SK-N-MC (cell line): ENCODE measurements at places on chromosomes 3 and 15.

GRCh38 chr3:99532246-99532645 is 106.1 kb upstream of the COL8A1 start:
- DNase-seq: no peak

DNA sequence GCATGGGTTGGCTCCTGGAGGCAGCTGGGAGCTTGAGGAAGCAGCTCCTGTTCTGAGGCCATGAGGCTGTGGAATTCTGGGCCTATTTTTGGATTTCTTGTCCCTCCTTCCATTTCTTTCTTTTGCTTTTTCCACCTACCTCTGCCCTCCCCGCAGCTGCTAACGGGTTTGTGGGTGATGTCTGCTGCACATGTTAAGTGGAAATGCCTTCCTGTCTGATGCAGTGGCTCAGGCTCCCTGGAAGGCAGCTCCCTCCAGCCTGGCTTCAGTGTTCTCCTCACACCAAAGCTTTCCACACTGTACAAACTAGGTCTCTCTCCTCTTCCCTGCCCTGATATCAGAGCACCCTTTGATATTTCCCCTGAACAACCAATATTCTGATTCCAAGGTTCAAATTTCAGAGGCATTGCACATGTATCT is 33.8 kb upstream of the ESYT3 start:
- no peak for DNase-seq

GRCh38 chr3:140529558-140529957 is 148.3 kb upstream of the TRIM42 start:
- no peak for DNase-seq

- DNase-seq: no peak
Measured at GRCh38 chr3:11136116-11136515, 18.2 kb upstream of the HRH1 start.

DNA sequence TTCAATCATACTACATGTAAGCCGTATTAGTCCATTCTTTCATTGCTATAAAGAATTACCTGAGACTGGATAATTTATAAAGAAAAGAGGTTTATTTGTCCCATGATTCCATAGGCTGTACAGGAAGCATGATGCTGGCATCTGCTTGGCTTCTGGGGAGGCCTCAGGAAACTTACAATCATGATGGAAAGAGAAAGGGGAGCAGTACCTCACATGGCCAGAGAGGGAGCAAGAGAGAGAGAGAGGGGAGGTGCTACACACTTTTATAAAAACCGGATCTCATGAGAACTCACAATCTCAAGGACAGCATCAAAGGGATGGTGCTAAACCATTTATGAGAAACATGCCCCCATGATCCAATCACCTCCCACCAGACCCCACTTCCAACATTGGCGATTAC is 14.3 kb upstream of the CLASP2 start:
- DNase-seq: no peak

GRCh38 chr3:152175528-152175889 is 93.2 kb upstream of the MBNL1 start:
- no peak for DNase-seq

DNA sequence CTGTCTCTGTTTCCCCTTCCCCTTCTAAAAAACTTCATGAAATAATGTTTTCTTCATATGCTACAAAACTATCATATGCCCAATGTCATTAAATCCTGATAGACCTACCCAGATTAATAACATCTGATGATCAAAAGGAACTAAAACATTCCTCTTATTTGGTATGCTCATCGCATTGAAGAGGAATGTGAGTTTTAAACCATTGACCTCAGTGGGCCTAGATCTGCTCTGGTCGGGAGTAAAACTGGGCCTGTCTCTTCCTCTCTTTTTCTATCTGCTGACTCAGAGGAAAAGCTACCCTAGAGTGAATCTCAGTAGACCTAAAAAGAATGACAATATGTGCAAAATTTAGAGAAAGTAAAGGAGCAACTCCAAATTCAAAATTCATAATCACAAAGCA is 275.8 kb downstream of the SATB1 start:
- DNase-seq: no peak

DNA sequence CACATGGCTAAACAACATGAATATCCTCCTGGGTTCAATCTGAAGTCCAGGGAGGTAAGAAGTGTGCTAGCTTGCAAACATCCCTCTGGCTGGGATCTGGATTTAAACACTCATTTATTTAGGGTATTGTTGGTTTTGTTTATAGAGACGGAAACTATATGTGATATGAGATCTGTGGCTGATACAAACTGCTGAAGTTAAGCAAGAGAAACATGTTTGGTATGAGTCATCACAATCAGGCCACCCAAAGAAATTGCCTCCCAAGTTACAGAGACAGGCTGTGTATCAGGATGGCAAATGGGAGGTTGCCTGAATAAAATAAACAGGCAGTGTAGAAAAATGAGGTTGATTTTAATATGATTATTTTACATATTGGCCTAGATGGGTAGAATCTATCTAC is 562.1 kb downstream of the IGSF11 start:
- no peak for DNase-seq

DNA sequence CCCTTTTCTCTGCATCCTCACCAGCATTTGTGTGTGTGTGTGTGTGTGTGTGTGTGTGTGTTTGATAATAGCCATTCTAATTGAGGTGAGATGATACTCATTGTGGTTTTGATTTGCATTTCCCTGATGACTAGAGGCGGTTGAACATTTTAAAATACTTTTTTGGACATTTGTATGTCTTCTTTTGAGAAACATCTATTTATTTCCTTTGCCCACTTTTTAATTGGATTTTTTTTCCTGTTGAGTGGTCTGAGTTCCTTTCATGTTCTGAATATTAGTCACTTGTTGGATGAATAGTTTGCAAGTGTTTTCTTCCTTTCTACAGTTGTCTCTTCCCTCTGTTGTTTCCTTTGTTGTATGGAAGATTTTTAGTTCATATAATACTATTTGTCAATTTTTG is 54.3 kb upstream of the THSD4 start:
- no peak for DNase-seq

DNA sequence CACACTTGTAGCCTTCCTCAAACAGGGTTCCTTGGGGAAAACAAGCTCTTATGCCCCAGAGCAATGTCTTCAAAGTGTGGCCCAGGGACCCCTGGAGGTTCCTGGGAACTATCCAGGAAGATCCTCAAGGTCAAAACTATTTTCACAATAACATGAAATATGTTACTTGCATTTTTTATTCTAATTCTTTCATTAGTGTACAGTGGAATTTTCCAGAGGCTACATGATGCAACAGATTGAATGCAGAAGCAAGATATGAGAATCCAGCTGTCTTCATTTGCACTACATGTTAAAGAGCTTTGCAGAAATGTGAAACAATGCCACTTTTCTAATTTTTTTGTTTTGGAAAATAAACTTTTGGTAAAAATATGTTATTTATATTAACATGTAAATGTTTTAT is 190.9 kb downstream of the SLC9A9 start:
- DNase-seq: peak; percentile 85

DNA sequence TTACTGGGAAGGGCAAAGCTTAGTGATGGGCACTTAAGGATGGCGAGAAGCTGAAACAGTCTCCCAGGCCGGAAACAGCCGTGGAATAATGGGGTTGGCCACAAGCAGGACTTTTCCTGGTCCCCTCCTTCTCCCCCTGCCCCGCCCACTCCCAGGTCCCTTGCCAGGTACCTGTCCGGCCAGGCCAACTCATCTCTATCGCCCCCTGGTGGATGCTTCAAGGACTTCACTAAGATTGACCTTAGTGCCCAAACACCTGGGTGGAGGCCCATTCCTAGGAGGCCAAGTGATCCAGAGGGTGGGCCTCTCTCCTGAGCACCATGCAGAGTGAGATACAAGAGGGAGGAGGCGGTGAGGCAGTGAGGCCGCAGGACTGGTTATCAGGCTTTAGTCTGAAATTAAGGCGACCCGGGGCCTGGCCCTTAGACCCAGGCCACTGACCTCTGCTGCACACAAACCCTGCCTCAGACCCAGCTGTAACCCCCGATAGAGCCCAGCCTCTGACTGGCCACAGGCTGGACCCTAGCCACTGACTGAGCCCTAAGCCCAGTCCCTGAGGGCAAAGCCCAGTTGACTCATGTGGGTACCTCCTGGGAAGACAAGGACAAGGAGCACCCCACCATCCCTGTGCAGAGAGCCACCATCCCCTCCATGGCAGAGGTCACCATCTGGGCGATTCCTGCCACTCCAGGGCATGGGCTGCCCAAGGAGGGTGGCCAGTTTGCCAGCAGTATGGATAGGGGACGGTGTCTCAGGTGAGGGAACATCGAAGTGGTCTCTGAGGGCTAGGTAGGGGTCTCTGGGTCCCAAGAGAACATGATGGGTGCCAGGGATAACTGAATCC is 37.6 kb downstream of the VIPR1 start:
- DNase-seq: no peak

DNA sequence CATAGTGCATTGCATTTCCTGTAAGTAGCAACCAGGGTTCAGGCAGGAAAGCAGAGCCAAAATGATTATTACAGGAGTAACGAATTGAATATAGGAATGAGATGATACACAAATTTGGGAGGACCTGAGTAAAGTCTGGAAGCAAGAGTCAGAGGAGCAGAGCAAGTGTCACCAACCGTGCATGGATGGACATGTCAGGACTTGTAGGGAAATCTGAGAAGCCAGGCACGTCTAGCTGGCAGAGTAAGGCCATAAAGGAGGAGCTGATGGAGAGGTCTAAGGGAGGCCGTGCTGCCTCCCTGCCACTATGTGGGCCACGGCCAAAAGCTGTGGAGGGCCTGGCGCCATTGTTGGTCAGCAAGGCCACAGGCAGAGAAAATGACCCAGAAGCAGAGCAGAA is 22.4 kb downstream of the GJD2 start:
- no peak for DNase-seq

GRCh38 chr15:74907163-74907870 is 666 bp upstream of the FAM219B start:
- DNase-seq: no peak

- no peak for DNase-seq
Measured at GRCh38 chr3:191944835-191945234, 483.9 kb downstream of the PYDC2 start.

DNA sequence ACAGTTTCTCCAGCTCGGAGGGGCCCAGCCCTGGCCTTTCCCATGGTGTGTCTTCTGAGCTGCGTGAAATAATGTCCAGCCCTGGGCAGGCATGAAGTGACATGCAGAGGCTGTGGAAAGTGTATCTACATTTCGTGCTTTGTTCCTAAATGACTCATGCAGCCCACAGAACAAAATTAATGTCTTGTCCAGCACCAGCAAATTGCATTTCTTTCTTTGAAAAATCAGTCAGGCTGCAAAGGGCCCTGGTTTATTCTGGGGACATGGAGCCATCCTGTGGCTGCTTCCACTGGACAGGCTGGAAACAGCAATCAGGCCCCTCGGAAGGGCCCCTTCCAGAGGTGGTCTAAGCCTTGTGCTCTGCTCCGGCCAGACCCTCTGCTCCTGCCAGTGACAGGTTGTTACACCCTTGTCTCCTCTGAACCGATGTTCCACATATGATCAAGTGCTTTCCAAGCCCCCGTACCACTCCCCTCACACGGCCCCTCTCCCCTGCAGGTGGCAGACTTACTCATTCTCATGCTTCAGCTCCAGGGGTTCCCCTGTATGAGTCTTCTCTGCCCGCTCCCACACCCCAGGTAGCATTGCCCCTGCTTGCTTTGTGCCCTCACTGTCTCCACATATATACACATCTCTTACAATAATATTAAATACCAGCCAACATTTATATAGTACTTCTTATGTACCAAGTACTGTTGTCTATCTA is 33.7 kb downstream of the CRYGS start:
- no peak for DNase-seq

DNA sequence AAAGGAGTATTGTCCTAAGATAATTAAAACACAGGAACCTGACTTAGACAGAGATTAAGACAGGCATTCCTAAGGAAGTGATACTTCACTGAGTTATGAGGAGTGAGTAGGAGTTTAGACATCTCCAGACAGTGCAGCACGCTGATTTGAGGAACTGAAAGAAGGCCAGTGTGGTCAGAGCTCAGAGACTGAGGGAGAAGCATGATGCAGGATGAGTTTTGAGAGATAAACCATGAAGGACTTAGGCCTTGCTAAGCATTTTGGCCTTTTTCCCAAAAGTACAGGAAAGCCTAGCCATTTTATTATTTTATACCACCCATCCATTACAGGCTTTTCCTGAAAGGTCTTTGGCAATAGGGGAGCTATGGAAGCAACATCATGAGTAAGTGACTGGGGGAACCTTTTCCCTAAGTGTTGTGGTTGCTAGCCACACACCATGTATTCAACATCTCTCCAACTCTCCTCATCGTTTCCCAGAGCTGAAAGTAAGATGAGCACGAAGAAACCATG is 375.6 kb upstream of the TPRG1 start:
- no peak for DNase-seq

- DNase-seq: no peak
Measured at GRCh38 chr3:41102750-41103149, 96.6 kb upstream of the CTNNB1 start.

DNA sequence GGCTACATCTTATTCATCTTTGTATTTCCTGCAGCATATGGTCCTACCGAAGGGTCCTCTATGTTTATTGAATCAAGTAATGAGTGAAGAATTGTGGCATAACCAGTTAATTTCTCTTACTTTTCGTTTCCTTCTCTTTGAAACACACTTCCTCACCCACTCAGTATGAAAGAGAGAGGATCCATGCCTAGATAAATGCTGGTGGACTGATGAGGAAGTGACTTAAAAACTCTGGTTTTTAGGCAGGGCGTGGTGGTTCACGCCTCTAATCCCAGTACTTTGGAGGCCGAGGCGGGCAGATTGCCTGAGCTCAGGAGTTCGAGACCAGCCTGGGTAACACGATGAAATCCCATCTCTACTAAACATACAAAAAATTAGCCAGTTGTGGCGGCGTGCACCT is 2.2 kb upstream of the MB21D2 start:
- DNase-seq: no peak

DNA sequence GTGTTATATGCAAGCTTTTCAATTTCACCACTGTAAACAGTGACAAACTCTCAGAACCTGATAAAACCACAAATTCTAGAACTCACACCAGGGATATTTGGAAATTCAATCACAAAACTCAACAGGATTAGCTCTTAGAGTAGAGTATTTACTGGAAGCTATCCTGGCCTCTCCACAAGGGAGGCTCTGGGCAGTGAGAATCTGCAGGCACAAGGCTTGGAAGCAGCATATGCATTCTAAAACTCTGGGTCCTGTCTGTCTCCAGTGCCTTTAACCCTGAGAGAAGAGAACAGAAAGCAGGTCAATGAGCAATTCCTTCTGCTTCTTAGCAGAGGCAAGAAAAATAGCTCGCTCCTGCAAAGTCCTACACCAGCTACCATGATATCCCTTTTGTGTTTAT is 23.4 kb downstream of the PLSCR4 start:
- no peak for DNase-seq

DNA sequence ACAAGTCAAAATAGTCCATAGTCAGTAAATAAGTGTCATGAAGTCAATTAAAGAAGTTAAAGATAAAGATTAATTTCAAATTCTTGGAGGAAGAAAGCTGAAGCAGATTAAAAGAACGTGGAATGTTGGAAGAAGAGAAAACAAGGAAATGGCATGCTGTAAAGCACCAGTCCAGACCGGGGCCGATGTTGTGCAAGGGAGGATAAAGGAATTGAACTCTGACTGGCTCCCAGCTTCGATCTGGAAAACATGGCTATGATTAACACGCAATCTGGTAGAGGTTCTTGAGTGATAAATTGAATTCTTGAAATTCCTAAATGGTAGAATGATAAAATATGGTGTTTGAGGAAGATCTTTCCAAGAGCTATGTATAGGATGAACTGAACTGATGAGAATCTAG is 194.4 kb downstream of the MEIS2 start:
- DNase-seq: no peak
